ENCODE measurements at places on chromosomes 3 and 15.

GRCh38 chr3:140384876-140385275 is 293.0 kb upstream of the TRIM42 start:
- DNase-seq = peak; percentile 36

GRCh38 chr3:126102530-126102951 is 18.6 kb upstream of the SLC41A3 start:
- DNase-seq = no peak

DNA sequence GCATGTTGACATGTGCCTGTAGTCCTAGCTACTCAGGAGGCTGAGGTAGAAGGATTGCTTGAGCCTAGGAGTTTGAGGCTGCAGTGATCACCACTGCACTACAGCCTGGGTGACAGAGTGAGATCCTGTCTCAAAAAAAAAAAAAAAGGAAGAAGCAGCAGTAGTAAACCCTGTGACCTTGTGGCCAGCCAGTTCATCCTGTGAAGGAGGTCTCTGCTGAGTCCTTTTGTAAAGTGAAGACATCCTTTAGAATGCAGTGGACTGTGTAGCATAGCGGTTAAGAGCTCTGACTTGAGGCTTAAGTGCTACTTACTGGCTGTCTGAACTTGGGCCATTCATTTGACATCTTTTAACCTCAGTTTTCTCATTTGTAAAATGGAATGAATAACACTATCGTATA is 8.3 kb downstream of the EXOSC7 start:
- DNase-seq = no peak

DNA sequence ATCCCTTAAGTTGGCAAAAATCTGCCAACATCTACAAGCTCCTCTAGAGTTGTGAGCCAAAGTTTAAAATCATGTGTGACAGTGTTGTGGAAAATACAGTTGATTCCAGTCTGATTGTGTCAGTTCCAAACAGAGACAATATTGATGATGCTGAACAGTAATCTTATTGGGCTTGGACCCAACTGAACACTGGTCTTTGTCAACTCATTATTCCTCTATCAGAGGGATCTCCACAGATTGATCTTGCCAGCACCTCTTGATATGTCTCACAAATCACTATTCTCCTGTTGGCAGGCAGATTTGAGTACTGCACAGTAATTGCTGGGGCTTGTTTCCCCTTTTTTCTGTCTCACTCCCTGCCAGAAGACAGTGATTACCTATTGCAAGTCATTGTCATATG is 326.6 kb upstream of the DPH6 start:
- no peak for DNase-seq

DNA sequence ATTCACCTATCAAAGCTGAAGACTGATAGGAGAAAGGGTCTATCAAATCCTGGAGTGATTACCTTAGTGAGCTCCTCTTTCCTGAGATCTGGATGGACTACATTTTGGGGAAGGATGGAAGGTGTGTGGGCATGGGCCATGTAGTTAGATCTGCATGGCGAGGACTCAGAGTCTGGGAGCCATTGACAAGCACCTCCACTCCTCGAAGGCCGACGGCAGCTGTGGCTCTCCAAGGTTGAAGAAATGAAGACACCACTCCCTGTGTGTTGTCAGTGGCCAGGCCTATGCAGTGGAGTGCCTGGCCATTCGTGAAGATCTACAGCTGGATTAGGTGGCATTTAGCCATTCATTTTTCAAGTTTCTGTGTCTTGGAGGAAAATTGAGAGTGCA is 509.2 kb downstream of the GABRG3 start:
- no peak for DNase-seq

GRCh38 chr15:72086010-72086697 is 31.8 kb downstream of the MYO9A start:
- no peak for DNase-seq

DNA sequence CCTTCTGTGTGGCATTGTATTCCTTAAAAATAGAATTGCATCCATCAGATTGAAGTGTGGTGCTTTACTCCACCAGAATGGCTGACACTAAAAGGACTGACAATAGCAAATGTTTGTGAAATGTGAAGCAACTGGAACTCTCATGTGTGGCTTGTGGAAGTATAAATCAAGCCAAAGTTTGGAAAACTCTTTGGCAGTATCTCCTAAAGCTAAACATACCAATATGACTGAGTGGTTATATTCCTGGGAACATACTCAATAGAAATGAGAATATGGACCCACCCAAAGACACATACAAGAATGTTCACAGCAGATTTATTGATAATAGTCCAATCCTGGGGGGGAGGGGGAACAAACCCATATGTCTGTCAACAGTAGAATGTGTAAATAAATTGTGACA is 87.1 kb downstream of the RARB start:
- peak; percentile 21 for DNase-seq

DNA sequence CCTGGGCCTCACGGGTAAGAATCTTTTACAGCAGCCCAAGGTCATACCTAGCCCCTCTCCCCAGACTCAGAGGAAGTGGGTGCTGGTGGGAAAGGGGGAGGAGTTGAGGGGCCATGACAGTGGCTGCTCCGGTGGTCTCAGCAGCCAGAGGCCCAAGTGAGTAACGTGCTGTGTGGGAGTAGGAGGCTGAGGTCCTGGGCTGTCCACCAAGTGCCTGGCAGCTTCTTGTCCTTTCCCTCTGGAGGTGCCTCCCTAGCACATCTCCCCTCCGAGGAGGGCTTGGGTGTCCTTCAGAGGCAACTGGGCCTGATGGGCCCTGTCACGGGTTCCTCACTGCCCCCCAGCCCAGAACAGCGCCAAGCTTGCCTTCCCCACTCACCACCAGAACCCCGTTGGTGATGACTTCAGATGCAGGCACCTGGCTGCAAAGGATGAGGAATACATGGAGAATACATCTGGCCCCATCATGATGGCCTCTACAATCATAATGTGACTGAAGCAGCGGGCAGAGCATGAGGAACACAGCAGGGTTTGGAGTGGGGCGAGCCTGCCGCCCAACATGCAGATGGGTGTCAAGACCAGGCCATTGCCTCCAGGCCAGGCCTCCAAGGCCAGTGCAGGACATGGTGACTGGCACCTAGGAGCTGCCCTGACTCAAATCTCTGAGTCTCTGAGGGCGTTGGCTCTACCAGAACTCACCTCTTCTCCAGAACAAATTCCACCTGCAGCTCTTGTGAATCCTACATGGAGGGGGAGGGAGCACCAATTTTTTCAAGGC is 3.3 kb downstream of the PLA2G4F start:
- no peak for DNase-seq

GRCh38 chr3:39781025-39781424 is 28.4 kb upstream of the MYRIP start:
- DNase-seq = no peak

DNA sequence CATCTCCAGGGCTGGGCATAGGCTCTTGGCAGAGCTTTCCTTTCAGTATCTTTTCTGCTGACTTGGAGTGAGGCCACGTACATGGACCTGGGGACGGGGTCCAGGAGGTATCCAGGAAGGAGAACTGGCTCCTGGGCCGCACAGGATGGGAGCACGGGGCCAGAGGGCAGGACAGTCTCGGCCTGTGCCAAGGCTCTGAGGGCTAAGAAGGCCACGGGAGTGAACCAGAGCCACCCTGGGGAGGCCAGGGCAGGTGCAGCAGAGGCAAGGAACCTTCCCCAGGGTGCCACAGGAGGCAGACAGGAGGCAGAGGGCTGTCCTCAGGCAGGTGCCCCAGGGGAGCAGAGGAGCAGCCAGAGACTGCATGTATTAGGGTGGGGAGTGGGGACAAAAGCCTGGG is 50.3 kb downstream of the PLXNA1 start:
- no peak for DNase-seq

- DNase-seq = no peak
These were observed 14.6 kb downstream of the PRR20G start for GRCh38 chr3:127273206-127273605.

GRCh38 chr3:46642971-46643370 is 30.6 kb downstream of the FAM240A start:
- no peak for DNase-seq

GRCh38 chr3:170511371-170511770 is 74.5 kb downstream of the SLC7A14 start:
- no peak for DNase-seq

GRCh38 chr3:97277708-97278107 is 463.3 kb downstream of the EPHA6 start:
- DNase-seq = no peak

- DNase-seq = no peak
These were observed 145.3 kb downstream of the ADAMTS17 start for GRCh38 chr15:100196326-100197058.

- DNase-seq = no peak
These were observed 79.9 kb upstream of the PEX5L start for GRCh38 chr3:180116658-180117057.

DNA sequence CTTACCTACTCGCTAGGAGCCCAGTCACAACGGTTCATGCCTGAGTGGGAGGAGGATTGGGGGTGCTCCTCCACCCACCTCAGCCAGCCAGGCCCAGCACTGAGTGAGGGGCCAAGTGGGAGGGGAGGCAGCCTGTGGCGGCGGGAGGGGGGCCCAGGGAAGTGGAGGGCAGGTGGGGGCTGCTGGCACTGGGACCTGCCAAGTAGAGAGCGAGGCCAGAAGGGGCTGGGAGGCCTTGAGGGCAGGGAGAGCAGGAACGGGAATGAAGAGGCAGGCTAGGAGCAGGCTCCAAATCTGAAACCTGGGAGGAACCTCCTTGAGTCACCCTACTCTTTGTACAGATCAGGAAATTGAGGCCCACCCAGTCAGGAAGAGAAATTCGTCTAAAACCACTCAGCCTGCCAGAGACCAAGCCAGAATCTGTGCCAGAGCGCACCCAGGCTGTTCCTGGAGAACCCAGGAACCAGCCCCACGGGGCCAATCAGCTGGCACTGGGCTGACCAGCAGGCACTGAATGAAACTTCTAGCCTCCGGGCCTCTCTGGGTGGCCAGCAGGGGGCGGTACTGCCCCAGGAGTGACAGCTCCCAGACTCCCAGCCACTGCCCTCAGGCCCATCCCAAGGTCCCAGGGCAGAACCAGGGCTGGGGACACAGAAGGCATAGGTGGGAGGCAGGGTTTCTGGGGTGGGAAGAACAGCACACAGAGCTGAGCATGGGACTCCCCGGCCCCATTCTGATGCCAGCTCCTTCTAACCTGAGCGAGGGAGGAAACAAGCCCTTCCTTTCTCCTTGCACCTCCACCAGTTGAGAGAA is 14.8 kb upstream of the CYP11A1 start:
- DNase-seq = no peak

DNA sequence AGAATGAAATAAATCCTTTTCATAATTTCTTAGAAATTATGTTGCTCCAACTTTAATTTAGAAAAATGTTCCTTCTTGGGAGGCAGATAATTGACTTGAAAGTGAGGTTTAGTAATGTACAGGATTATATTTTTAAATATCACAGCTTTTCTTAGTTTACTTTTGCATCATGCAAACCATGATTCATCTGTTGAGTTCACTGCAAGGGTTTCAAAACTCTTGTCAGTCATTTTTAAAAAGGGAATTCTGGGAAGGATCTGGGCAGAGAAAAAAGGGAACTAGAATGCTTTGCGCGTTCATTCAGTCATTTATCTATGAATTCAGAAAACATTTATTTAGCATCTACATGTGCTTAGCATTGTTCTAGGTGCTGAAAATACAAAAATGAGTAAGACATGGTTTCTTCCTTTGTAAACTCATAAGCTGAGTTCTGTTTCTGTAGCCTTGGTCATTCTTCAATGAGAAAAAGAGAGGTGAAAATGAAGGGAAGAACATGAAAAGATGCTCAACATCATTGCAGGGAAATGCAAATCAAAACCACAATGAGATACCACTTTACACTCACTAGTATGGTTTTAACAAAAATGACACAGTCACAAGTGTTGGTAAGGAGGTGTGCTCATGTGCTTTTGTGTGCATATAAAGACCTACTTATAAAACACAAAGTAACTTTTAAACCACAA is 209.1 kb downstream of the NR1D2 start:
- DNase-seq = no peak

GRCh38 chr3:59566481-59566975 is 516.7 kb upstream of the CFAP20DC start:
- no peak for DNase-seq

GRCh38 chr3:124019291-124019690 is 27.4 kb upstream of the ROPN1 start:
- DNase-seq = no peak

- no peak for DNase-seq
These were observed 6.8 kb downstream of the SERPINI1 start for GRCh38 chr3:167742338-167742737.

- no peak for DNase-seq
These were observed 64.3 kb downstream of the OSTN start for GRCh38 chr3:191263365-191263764.

GRCh38 chr3:101038393-101038792 is 45.2 kb upstream of the ABI3BP start:
- no peak for DNase-seq

- DNase-seq = peak; percentile 76
These were observed at the start of gene PRICKLE2 for GRCh38 chr3:64224826-64225610. Gene PRICKLE2, minus strand, starts transcription at chr3:64225466. Its CDS starts 26,539 bp downstream, at chr3:64198927.

DNA sequence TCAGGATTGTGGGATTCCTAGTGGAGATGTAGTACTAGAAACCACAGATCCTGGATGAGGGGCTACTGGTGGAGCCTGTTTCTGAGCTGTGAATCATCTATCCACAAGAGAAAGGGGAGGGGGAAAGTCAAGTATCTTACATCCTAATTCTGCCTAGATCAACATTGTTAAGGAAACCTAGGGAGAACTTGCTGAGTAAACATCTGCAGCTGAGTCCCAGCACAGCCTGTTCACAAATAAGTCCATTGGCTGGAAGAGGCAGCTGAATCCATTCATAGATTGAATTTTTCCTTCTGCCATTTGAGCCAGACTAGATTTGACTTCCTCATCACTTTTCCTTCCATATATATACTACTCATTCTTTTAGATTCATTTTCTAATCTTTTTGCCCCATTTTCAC is 460.5 kb downstream of the TUSC7 start:
- DNase-seq = no peak

Measured in skeletal muscle cell (primary cell).